ENCODE measurements at places on chromosomes 7 and 10.

GRCh38 chr7:27186668-27187474, 1.8 kb upstream of the HOXA11 start:
- DNase-seq, result no peak

- no peak for DNase-seq
Observed at GRCh38 chr7:136183981-136184380, 206.8 kb upstream of the MTPN start.

- no peak for DNase-seq
Observed at GRCh38 chr10:118171861-118172260, 125.1 kb upstream of the RAB11FIP2 start.

- no peak for DNase-seq
Observed at GRCh38 chr7:17305387-17306171, 7.1 kb downstream of the AHR start.

DNA sequence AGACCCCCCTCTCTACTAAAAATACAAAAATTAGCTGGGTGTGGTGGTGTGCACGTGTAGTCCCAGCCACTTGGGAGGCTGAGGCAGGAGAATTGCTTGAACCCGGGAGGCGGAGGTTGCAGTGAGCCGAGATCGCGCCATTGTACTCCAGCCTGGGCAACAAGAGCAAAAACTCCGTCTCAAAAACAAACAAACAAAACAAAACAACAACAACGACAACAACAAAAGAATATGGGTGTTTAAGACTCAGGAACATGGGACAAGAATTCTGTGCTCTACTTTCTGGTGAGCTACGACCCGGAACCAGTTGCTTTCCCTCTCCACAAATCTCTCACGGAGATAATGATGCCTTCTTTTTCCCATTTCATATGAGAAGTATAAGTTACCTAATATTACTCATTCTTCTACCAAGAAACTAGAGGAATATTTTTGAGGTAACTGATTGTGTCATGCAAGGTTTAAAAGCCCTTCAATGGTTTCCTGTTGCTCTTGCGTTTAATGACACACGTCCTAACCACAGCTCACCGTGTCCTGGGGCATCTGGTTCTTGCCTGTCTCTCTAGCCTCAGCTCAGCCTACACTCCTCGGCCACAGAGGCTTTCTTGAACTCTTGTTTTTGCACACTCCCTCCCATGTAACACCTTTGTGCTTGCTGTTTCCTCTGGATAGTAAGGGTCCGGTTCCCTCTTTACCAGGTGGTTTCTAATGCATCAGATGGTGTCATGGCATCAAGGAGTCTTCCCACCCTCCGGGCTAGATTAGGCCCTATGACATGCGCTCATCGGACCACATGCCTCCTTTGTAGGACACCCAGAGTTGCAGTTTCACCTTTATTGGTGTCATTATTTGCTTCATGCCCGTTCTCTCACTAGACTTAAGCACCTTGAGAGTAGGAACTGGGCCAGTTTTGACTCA, 67.5 kb downstream of the PFKFB3 start:
- DNase-seq, result peak; percentile 60

GRCh38 chr7:74334030-74334429, 44.8 kb downstream of the CLIP2 start:
- DNase-seq, result no peak
